CD4-positive, alpha-beta memory T cell (primary cell): ENCODE measurements at places on chromosomes 11 and 22. TPM values are rescaled to one million over a fixed set of nuclear protein-coding genes. Genes with fewer than 3 reads are reported as not detected.
A peak's percentile ranks its signal among the peaks of the same experiment; 100 is the strongest.

Gene NCAM1
- total RNA-seq = not detected

Gene GGTLC2
- total RNA-seq = not detected

Gene PANX2
- not detected for total RNA-seq

- no peak for DNase-seq
- no peaks in the 10 kb centered on the region for H3K27me3 ChIP-seq
- H3K27ac ChIP-seq = no peak overlapping the region
- H3K36me3 ChIP-seq = no peaks in the 10 kb centered on the region
- H3K4me1 ChIP-seq = no peaks in the 10 kb centered on the region
- H3K4me3 ChIP-seq = no peak overlapping the region
These were observed 39.1 kb downstream of the SLC35F2 start for GRCh38 chr11:107819361-107820014.

- no peak overlapping the region for H3K4me3 ChIP-seq
- no peaks in the 10 kb centered on the region for H3K27me3 ChIP-seq
- no peak for DNase-seq
- H3K36me3 ChIP-seq = no peaks in the 10 kb centered on the region
- H3K4me1 ChIP-seq = peaks cover 73% of the 10 kb centered on the region
- H3K27ac ChIP-seq = no peak overlapping the region
These were observed 206.2 kb downstream of the MAML2 start for GRCh38 chr11:96136613-96137298.

- H3K4me1 ChIP-seq = no peaks in the 10 kb centered on the region
- no peak overlapping the region for H3K4me3 ChIP-seq
- no peak for DNase-seq
- no peaks in the 10 kb centered on the region for H3K36me3 ChIP-seq
These were observed 12.6 kb upstream of the UPB1 start for GRCh38 chr22:24482575-24482974.

Gene MS4A15
- total RNA-seq = not detected

GRCh38 chr11:110329445-110329844, 33.0 kb upstream of the RDX start:
- no peak overlapping the region for H3K4me3 ChIP-seq
- no peak for DNase-seq
- no peaks in the 10 kb centered on the region for H3K27me3 ChIP-seq
- H3K27ac ChIP-seq = no peak overlapping the region
- peaks cover 6% of the 10 kb centered on the region for H3K4me1 ChIP-seq
- H3K36me3 ChIP-seq = no peaks in the 10 kb centered on the region

- H3K27me3 ChIP-seq = no peaks in the 10 kb centered on the region
- no peak overlapping the region for H3K4me3 ChIP-seq
- peaks cover 62% of the 10 kb centered on the region for H3K4me1 ChIP-seq
- no peak overlapping the region for H3K27ac ChIP-seq
- DNase-seq = no peak
These were observed 12.8 kb downstream of the PTPRJ start for GRCh38 chr11:47992959-47993820.

DNA sequence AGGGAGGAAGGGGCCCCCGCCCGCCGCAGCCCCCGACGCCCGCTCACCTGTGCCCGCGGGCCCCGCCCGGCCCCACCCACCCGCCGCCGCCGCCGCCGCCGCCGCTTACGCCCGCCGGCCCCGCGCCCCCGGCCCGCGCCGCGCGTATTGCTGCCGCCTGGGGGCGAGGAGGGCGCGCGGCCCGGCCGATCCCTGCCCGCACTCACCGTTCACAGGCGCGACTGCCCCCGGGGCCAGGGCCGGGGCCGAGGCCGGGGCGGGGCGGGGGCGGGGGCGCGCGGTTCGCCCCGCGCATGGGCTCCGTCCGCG, 212 bp downstream of the HRAS start:
- H3K27me3 ChIP-seq = no peaks in the 10 kb centered on the region
- peaks cover 24% of the 10 kb centered on the region for H3K36me3 ChIP-seq
- H3K27ac ChIP-seq = peak overlapping the region; percentile 52
- H3K4me3 ChIP-seq = no peak overlapping the region

Gene RFPL3
- not detected for total RNA-seq

DNA sequence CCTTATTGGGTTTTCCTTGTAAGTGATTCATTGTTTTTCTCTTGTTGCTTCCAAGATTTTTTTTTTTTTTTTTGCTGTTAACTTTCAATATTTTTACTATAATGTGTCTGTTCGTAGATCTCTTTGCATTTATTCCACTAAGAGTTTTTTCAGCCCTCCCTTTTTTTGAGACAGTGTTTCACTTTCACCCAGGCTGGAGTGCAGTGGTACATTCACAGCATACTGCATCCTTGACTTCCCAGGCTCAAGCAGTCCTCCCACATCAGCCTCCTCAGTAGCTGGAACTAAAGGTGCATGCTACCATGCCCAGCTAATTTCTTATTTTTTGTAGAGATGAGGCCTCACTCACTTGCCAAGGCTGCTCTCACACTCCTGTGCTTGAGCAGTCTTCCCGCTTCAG, 1282.0 kb upstream of the CNTN5 start:
- no peaks in the 10 kb centered on the region for H3K36me3 ChIP-seq
- H3K27me3 ChIP-seq = no peaks in the 10 kb centered on the region
- no peak for DNase-seq

DNA sequence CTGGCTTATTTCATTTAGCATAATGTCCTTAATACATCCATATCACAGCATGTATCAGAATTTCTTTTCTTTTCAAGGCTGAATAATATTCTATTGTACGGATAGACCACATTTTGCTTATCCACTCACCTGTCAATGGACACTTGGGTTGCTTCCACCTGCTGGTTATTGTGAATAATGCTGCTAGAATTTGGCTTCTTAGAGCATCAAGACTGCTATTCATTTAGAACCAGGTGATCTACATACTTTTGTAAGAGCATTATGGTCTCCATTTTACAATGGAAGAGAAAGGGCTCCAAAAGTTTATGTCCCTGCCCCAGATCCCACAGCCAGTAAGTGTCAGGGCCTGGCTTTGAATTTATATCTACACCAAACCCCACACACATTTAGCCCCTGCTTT, 100.7 kb upstream of the CD82 start:
- no peak overlapping the region for H3K4me3 ChIP-seq
- no peak for DNase-seq

- H3K27me3 ChIP-seq = no peaks in the 10 kb centered on the region
- no peak for DNase-seq
- no peak overlapping the region for H3K4me3 ChIP-seq
- no peaks in the 10 kb centered on the region for H3K4me1 ChIP-seq
These were observed 77.1 kb upstream of the CCDC90B start for GRCh38 chr11:83363312-83363711.

GRCh38 chr11:46593550-46594373, at the start of gene AMBRA1:
Gene AMBRA1, minus strand, starts transcription at chr11:46594023. Its CDS starts 45,643 bp downstream, at chr11:46548380.
- H3K36me3 ChIP-seq = no peaks in the 10 kb centered on the region
- H3K4me3 ChIP-seq = peak within 1 kb of the TSS; percentile 78
- peak within 1 kb of the TSS; percentile 83 for H3K27ac ChIP-seq

DNA sequence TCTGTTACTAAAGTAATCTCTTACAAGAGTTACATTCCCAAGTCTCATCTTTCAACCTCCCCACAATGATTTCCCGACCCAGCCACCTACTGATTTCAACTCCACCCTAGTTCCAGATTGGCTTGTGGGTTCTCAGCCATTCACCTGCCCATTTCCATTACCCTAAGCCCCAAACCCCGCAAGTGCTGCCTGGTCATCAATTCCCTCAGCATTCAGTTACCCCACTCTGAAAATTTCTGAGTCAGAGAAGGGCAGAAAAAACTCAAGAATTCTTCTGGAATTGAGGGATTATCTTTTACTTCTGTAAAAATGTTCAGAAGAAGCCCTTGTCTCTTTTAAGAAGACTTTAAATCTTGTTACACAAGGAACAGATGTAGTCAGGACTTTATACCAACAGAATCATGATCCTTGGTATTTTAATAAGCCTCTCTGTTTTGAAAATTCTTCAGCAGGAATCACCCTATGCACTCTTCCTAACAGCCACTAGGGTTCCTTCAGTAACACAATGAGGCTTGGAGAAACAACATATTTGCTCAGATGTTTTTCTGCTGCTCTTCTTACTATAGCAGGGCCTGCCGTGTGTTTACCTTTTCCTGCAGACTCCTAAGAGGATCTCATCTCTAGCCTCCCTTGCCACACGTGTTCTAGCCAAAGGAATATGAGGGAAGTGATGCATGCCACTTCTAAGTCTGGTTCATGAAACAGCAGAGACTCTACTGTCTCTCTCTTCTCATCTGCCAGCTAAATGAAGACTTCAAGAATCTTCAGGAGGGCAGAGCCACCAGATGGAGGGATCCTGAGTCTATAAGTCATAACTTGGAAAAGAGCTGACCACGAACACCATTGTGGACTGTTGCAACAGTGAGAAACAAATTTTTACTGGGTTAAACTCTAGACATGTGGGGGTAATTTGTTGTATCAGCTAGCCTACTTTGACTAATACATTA, 29.3 kb upstream of the PAMR1 start:
- no peak for DNase-seq
- H3K27me3 ChIP-seq = no peaks in the 10 kb centered on the region
- H3K4me1 ChIP-seq = no peaks in the 10 kb centered on the region
- H3K36me3 ChIP-seq = no peaks in the 10 kb centered on the region
- H3K4me3 ChIP-seq = no peak overlapping the region

DNA sequence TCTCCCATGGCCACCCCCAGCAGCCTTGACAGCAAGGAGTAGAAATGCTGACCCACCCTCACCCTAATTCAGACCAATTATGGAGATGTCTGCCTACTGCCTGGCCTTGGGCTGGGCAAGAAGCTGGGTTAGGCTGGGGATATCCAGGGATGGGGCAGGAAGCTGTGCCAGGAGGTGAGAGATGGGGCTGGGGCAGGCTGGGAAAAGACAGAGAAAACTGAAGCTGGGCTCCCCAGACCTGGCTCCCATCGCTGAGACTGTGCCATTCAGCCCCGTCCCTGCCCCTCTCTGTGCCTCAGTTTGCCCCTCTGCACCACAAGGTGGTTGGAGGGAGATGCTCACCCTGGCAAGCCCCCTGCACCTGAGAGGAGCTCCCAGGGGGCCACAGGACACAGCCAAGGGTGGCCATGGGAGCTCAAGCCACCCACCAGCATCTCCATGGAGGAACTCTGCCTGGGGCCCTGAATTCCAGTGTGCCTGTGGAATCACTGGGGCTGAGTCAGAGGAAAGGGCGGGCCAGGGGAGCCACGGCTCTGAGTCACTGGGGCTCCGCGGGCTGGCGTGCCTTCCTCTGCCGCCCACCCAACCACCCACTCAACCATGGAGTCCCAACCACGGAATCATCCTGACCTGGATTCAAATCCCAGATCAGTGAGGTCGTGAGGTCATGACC, 6.0 kb upstream of the CARD10 start:
- H3K4me1 ChIP-seq = peaks cover 4% of the 10 kb centered on the region
- no peaks in the 10 kb centered on the region for H3K36me3 ChIP-seq
- H3K4me3 ChIP-seq = no peak overlapping the region
- peaks cover 16% of the 10 kb centered on the region for H3K27me3 ChIP-seq
- no peak for DNase-seq

DNA sequence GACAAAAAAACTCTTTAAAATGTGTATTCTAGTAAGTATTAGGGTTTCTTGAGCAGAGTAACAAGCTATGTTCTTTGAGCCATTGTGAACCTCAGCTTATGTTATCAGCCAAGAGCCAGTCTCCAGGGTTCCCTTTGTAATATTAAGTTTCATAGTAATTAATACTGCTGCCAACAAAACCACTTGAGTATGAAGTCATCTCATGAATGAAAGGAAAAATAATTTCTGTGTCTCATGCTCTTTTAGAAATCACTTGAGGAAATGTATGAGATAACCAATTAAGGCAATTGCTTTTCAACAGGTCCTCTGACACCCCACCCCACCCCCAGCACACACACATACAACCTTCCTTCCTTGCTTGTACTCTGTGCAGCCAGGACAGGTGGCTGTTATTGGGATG, 59.9 kb downstream of the BBOX1 start:
- no peak overlapping the region for H3K27ac ChIP-seq
- no peak overlapping the region for H3K4me3 ChIP-seq
- DNase-seq = no peak
- H3K27me3 ChIP-seq = no peaks in the 10 kb centered on the region
- H3K36me3 ChIP-seq = no peaks in the 10 kb centered on the region

DNA sequence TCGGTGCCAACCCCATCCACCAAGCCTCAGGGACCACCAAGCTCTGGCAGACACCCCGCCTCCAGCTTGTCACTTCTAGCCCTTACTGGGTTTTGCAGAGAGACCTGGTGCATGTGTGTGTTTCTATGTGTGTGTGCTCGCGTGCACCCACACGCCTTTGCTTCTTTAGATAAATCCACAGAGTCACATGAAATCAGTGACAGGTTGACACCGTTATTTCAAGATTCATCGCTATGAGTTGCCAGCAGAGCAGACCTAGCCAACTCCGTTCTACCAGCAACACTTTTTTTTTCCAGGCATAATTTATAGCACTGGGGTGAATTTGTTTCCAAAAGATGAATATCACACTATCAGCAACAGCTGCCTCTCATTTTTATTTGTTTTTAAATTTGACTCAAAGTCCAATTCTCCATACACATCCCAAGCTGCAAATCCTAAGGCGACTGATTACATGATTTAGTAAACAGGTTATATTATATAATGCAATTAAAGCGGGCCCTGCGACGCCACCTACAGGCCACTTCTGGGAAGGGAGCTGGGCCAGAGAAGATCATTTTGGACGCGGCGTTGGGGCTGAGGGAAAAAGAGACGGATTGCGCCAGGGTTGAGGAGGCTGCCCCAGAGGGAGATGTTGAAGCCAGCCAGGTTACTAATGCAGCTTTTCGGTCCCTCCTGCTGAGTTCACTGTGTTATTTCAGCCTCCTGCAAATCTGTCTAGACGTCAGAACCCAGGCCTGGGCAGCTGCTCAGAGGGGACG, 150.5 kb downstream of the FEZ1 start:
- DNase-seq = peak; percentile 12
- no peak overlapping the region for H3K4me3 ChIP-seq
- no peak overlapping the region for H3K27ac ChIP-seq
- no peaks in the 10 kb centered on the region for H3K4me1 ChIP-seq

DNA sequence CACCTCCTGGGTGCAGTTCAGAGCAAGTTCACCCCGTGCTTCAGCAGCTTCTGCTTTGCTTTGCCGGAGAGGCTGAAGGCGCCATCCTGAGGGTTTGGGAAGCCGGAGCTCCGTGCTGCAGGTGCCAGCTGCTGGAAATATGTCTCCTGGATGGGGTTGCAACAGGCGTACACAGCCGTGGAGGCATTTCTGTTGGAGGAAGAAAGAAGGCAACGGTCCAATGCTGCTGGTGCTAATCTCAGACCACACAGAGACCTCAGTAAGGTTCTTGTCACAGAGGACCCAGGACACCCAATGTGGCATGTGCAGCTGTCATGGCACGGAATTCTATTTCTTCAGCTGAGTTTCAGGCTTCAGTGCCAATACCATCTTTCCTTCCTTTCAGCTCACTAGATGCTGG, 24.2 kb downstream of the ASPHD2 start:
- no peak overlapping the region for H3K4me3 ChIP-seq
- DNase-seq = no peak
- H3K27ac ChIP-seq = no peak overlapping the region

GRCh38 chr11:60948250-60948649, 3.7 kb downstream of the SLC15A3 start:
- DNase-seq = no peak
- H3K36me3 ChIP-seq = no peaks in the 10 kb centered on the region
- peaks cover 9% of the 10 kb centered on the region for H3K4me1 ChIP-seq

Gene SLC22A9
- total RNA-seq = not detected

GRCh38 chr11:42849362-42849761, 462.4 kb upstream of the API5 start:
- H3K4me1 ChIP-seq = no peaks in the 10 kb centered on the region
- DNase-seq = no peak
- no peak overlapping the region for H3K27ac ChIP-seq

- no peaks in the 10 kb centered on the region for H3K27me3 ChIP-seq
- no peak overlapping the region for H3K27ac ChIP-seq
- no peaks in the 10 kb centered on the region for H3K4me1 ChIP-seq
These were observed 5.8 kb downstream of the TRIM29 start for GRCh38 chr11:120131941-120132644.

- no peaks in the 10 kb centered on the region for H3K36me3 ChIP-seq
- no peaks in the 10 kb centered on the region for H3K4me1 ChIP-seq
- no peak overlapping the region for H3K27ac ChIP-seq
- DNase-seq = peak; percentile 21
- H3K27me3 ChIP-seq = no peaks in the 10 kb centered on the region
These were observed 4.9 kb upstream of the CNTN5 start for GRCh38 chr11:99015634-99016454.
